Effector memory CD8-positive, alpha-beta T cell (primary cell): ENCODE measurements at places on chromosomes 13 and 19.
A peak's percentile ranks its signal among the peaks of the same experiment; 100 is the strongest.

GRCh38 chr13:35672611-35673010 lies 196.1 kb upstream of the MAB21L1 start:
- no peak for DNase-seq

DNA sequence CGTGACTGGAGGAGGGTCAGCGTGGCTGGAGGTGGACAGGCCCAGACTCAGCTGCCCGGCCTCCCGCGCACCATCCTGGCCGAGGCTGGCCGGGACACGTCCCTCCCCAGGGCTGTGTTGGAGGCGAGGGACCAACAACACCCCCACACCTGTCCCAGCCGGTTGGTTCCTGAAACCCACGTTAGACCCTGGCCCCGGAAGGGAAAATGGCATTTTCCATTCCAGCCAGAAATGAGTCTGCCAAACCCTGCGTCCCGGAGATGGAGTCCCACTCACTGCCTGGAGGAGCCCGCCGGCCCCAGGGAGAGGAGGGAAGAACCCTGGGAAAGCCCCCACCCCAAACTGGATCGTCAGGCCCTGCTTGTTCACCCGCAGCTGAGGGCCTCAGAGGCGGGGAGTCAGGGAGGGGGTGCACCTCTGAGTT lies 4.8 kb upstream of the WDR18 start:
- no peak for DNase-seq

- DNase-seq: no peak
Observed at GRCh38 chr13:110294622-110295021, 12.3 kb downstream of the COL4A1 start.

GRCh38 chr13:111521030-111521429 lies 200.6 kb downstream of the TEX29 start:
- DNase-seq: no peak

DNA sequence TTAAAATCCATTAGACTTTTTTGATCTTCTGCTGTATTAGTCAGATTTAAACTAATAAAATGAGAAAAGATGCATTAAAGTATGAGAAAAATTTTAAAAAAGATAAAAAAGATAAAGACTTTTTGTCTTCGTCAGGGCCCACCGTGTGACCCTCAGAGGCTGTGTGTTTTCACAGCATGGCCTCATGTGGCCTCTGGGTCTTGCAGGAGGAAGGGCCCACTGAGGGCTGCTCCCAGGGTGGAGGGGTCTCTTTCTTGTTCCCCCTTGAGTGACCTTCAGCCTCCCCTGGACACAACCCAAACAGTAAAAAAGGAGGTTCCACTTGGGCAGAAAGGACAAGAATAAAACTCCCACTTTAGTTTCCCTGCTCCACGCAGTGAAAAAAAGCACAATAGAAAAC lies 57.1 kb upstream of the RANBP3 start:
- no peak for DNase-seq

DNA sequence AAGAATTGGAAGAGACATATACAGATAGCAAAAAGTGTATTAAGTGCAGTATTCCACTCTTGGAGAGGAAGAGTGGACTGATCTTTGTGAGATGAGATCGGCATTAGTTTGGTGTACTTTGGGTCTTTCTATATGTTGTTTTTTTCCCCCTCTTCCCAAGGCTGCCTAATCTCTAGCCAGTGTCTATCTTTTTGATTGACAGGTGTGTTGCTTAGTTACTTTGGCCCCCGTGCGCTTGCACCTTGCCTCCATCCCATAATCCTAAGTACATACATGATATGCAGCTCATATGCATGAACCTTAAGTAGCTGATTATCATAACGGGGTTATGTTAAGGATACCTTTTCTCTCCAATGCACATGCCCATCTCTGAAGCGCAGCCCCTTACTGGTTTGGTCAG lies 4.3 kb upstream of the SLC7A10 start:
- no peak for DNase-seq

DNA sequence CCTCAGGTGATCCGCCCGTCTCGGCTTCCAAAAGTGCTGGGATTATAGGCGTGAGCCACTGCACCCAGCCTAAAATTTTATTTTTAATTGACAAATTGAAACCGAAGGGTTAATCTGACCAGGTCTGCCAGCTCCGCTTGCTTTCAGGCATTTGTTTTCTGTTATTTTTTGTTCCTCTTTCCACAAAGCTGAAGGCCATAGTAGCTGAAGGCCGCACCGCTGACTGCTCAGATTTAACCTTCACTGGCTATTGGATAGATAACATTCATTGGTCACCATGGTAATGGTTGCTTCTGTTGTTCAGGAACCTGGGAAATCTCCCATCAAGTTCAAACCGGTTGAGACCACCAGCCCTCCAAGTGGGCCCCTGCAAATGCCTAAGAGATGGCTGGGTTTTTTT lies 124.5 kb upstream of the USP29 start:
- DNase-seq: no peak

GRCh38 chr19:2700660-2701360 lies 1.7 kb downstream of the GNG7 start:
- no peak for DNase-seq

DNA sequence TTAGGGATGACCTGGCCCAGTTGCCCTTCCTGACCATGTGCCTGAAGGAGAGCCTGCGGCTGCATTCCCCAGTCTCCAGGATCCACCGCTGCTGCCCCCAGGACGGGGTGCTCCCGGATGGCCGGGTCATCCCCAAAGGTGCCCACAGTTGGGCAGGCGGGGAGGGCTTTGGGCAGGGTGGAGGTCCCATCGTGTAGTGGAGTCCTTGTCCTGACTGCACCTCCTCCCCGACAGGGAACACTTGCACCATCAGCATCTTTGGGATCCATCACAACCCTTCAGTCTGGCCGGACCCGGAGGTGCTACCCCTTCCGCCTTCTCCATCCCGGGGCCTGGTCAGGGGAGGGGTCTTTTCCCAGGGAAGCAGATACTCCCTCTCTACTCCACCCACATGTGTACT lies 31.7 kb upstream of the CYP4F8 start:
- no peak for DNase-seq

DNA sequence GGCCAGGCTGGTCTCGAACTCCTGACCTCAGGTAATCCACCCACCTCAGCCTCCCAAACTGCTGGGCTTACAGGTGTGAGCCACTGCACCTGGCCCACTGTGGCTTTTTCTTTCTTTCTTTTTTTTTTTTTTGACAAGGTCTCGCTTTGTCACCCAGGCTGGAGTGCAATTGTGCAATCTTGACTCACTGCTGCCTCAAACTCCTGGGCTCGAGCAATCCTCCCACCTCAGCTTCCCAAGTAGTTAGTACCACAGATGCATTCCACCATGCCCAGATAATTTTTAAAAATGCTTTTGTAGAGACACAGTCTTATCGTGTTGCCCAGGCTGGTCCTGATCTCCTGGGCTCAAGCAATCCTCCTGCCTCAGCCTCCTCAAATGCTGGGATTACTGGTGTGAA lies 12.1 kb upstream of the FCGBP start:
- no peak for DNase-seq

GRCh38 chr13:29227576-29227975 lies 367.9 kb downstream of the SLC7A1 start:
- no peak for DNase-seq

GRCh38 chr19:10977742-10978092 lies 16.9 kb downstream of the SMARCA4 start:
- DNase-seq: no peak

DNA sequence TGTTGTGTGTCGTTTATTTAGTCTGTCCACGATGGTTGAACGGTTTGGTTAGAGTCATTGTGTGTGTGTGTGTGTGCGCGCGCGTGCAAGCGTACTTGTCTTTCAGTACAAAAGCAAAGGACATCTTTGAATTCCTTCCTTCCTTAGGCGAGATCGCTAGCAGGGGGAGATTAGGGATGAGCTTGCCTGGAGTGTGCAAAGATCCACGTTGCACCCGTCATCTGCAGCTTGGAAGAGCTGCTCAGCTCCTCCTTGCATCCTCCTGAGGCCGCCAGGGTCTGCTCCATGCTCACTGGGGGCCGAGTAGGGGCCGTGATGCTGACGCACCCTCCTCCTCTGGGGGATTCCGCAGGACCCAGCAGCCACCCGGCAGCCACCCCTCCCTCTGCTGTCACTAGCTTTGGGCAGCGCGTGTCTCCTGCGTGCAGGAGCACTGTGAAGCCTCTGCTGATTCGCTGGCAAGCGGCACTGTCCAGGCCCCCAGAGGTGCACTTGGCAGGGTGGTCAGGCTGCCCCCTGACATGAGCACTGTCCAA lies 137.3 kb downstream of the KDM4B start:
- no peak for DNase-seq

DNA sequence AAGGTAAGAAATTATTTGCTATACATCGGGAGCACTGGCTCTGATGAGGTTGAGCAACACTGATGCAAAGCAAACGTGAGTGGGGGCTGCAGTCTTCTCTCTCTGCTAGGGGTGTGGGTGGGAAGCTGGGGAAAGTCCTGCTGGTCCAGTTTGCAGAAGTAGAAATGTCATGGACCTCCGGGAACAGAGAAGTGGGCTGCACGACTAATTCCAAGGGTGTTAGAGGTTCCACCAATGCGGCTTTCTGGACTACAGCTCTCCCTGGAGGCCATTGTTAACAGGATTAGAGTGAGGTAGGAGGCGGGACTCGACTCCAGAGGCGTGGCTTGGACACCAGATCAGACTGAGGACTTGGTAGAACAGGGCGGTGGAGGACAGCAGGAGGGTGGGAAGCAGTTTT lies 5.7 kb upstream of the FBXO27 start:
- no peak for DNase-seq

DNA sequence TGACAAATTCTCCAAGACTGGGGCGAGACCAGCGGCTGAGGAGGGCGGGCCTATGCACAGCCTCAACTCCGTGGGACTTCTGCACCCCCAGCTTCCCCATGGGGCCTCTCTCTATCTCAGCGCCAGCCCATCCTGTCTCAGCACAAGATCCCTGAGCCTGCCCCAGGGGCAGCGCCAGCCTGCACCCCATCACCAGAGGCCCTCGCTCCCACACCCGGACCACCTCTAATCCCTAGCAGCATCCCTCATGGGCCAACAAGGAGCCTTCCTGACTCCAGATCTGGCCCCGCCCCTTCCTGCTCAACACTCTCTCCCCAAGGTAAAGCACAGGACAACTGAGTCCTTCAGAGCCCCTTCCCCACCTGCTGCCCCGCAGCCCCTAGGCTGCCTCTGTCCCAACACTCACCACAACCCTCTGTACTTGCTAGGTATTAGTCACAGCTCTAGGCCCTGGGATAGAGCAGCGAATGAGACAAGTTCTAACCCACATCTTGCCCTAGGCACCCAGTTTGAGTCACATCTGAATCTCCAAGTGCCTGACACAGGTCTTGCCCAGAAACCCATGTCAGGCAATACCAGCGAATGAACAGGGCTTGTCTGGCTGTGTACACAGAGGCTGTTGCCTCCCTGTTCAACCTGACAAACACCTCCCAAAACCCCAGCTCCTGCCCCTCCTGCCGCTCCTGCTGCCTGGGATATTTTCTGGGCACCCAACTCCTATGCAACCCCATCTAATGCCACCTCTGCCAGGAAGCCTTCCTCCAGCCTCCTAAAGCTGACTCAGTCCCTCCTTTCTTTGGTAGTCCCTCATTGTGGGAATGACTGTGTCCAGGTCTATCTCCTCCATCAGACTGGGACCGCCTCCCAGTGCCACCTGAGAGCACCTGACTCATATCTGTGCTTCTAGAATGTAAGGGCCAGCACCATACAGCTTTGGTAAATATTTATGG lies 18.6 kb downstream of the GRIK5 start:
- no peak for DNase-seq

DNA sequence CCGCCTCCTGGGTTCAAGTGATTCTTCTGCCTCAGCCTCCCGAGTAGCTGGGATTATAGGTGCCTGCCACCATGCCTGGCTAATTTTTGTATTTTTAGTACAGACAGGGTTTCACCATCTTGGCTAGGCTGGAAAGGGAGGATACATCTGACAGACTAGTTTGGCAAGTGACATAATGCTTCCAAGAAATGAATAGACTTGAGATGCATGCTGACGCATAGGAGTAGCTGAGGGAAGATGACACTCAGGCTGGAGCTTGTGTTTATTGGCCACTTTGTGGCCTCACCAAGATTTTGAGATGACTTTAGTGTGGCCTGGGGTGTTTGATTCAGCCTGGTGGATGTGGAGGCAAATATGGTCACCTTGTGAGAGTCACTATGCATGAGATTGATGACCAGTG lies 4.0 kb downstream of the ZNF586 start:
- DNase-seq: no peak

DNA sequence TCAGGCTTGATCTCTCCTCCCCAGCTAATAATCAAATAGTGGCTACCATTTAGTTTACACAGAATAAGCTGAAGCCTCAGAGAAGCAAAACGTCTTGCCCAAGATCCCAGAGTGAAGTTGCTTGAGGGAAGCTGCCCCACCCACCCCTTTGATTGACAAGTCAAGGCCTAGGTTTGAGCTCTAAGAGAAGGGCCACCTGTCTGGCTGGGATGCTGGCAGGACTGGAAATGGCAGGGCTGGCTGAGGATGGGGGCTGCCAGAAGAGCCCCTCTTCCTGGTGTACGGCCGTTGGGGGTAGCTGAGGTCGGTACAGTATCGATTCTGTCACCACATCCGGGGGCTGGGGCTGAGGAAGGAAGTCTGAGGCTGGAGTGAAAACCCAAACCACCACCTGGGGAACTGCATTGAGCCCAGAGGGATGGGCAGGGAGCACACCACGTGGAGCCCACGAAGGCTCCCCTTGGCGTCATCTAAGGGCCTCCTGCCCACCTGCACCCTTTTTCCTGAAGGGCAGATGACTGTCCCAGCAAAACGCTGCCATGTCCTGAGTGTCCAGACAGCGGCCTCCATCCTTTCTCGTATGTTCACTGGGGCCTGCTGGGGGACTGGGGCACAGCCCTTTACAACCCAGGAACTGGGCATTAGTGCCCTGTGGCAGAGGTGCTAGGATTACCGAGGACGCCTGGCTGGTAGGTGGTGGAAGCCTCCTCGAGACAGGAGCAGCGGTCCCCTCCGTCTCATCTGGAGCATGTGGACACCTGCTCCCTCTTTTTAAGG lies 1.4 kb upstream of the PRKD2 start:
- peak; percentile 35 for DNase-seq

- peak; percentile 29 for DNase-seq
Observed at GRCh38 chr19:18063463-18063862, 23.3 kb downstream of the IL12RB1 start.

- DNase-seq: no peak
Observed at GRCh38 chr19:3780786-3781304, 5.3 kb downstream of the MATK start.

DNA sequence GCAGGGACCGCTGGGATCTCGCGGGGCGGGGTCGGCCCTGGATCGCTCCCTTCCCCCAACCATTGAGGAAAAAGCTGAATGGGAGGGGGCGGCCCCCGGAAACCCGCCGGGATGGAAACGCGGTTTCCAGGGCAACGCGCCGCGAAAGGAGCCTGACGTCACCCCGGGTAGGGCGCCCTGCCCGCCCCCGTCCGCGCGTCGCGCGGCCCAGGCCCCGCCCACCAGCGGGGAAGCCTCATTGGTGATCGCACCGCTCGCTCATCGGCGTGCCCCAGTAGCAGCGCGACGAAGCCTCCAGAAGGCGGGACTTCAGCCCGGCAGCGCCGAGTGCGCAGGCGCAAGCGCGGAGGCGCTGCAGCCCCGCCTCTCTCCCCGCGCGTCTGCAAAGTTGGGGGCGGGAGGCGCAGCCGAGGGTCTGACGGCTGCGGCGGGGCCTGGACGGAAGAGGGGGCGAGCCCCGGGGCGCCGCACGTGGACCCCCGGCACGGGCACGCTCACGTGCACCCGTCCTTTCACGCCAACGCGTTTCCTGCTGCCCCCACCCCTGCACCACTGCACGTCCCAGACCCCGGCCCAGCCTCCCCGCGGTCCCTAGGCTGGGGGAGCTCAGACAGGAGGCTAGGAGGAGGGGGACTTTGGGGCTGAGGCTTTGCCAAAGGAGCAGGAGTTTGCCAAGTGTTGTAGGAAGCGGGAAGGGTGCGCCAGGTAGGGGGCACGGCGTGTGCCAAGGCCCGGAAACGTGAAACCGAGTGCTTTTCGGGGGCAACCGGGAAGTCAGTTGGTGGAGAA lies 8.2 kb upstream of the CIRBP start:
- DNase-seq: peak; percentile 94

GRCh38 chr19:57047743-57048142 lies 72.0 kb upstream of the USP29 start:
- DNase-seq: no peak
